ENCODE measurements at places on chromosomes 2 and 18.

GRCh38 chr18:13427354-13427753 lies 208.8 kb downstream of the LDLRAD4 start:
- DNase-seq = no peak

DNA sequence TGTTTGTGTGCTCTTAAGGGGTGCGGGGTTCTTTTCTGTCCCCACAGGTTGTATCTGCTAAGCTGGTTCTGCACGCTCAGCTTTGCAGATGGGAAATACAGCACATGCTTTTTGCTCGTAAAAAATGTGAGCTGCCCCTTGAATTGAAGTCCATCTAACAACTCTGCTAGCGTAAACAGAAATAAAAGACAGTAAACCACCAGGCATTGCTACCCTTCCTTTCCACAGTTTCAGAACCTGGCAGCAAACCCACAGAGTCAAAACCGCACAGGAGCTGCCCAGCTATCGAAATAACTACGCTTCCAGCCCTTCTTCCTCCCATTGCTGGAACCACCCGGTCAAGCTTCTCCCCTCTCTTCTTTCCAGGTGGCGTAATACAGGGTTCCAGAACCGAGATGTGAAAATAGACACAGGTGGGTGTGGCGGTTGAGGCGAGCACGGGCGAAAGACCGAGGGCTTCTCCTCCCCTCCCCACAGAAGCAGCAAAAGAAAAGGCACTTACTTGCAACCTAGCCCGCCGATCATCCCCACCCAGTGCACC lies 479 bp downstream of the SCN9A start:
- no peak for DNase-seq

GRCh38 chr2:97718942-97719341 lies 5.6 kb downstream of the ZAP70 start:
- no peak for DNase-seq

DNA sequence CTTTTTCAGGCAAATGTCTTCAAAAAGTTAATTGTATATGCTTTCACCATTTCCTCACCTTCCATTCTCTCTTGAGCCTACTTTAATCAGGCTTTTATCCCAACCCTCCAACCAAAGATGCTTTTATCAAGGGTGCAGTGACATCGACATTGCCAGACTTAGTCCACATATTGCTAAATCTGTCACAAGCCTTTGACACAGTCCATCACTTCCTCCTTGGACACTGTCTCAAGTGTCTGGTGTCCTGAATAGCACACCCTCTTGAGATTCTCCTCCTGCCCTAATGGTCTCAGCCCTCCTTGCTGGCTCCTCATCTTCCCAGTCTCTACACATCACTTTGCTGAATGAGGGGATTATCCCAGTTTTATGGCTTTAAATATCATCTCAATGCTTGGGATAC lies 147.5 kb upstream of the SLC39A10 start:
- DNase-seq = no peak

- no peak for DNase-seq
Measured at GRCh38 chr2:2662037-2662846, 331.2 kb upstream of the MYT1L start.

DNA sequence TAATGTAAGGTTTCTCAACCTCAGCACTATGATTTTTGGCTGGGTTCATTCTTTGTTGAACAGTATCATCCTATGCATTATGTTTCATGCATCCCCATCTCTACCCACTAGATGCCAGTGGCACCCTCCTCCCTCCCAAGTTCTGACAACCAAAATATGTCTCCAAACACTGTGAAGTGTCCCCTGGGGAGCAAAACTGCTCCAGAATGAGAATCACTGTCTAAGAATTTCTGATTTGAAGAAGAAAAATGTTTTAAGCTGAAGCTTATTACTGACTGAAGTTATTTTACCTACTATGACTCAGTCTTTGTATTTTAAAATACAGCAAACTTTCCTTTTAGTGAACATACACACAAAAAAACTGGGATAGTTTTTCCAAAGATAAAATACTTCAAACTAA lies 3.4 kb downstream of the THADA start:
- no peak for DNase-seq

- DNase-seq = no peak
Measured at GRCh38 chr2:190350371-190350770, 7.0 kb downstream of the INPP1 start.

Measured in GM18507 (cell line).